ENCODE measurements at places on chromosomes 16 and 17.

DNA sequence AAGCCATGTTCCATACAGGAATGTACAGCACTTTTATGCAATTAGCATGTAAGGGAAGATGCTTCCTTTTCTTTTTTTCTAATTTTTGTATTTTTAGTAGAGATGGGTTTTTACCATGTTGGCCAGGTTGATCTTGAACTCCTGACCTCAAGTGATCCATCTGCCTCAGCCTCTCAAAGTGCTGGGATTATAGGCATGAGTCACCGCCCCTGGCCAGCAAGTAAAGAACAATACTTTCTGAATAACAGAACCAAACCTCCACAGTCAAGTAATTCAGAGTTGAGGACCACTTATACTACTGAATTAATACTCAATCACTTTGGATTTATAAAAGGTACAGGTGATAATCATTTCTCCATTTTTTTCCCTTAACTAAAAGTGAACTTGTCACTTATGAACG, 13.0 kb downstream of the C16orf87 start:
- no peak for DNase-seq

- no peak for DNase-seq
Measured at GRCh38 chr16:88830258-88830657, 18.5 kb upstream of the APRT start.

DNA sequence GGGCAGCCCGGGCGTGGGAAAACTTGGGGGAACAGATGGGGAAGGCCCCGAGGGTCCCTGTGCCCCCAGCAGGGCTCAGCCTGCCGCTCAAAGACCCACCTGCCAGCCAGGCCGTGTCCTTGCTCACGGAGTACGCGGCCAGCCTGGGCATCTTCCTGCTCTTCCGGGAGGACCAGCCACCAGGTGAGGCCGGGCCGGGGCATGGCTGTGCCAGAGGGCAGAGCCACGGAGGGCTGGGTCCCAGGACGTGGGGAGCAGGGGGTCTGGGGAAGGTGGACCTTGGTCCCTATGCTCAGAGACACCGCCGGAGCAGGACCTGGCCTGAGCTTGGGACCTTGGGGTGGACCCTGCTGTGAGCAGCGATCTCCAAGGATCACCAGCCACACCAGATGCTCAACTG, 509 bp downstream of the ADAD2 start:
- DNase-seq = no peak

DNA sequence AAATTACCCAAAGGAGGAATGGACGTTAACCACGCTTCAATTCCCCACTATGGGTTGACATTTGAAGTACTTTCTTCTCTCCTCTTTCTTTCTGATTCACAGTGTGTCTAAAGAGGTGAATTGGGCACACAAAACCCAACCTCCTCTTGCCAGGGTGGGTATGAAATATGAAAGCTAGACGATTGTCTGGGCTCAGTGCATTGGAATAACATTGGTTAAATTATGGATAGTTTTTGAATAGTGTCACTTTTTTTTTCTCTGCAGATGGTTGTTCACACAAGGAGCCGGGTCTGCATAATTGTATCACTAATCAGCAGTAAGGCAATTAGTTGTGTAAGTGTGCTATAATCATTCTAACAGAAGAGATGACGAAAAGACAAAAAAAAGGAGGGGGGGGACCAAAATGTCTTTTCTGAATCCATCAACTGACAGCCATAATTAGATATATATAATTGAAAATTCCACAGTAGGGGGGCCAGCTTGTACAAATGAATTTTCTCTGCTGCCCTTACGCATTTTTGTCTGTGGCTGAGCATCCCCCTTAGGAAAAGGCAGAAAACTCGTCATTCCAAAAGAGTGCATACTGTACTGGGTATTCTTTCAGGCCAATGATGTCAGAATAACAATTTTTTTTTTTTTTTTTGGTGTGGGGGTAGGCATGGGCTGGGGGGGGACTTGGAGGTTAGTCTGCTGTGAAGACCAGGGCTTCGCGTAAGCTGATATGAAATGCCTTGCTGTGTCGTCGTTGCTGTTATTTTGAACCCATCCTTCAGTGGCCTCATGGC, 307.5 kb upstream of the SALL1 start:
- no peak for DNase-seq

DNA sequence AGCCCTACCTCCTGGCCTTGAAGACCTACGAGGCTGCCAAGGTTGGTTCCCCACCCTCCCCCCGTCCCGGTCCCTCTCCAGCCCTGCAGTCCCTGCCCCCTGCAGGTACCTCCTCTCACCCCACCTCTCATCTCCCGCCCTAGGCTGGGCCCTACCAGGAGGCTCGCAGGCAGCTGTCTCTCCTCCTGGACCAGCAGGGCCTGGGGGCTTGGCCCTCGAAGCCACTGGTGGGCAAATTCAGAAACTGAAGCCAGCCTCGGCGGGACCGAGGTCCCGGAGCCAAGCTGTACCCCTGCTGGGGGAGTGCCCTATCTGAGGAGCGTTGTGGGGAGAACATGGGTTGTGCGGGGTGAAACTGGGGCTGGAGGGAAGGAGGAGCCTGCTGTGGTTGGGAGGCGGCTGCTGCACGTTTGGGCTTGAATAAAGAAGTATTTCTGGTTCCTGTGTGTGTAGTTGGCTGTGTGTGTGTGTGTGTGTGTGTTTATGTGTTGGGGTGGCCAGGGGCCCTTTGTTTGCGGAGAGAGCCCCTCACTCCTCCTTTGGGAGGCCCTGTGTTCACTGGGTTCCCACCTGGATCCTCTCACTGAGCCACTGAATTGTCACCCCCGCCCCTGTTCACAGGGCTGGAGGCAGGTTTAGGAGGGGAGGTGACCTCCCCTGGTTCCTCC, 5.9 kb downstream of the ADAD2 start:
- DNase-seq = no peak

- DNase-seq = no peak
Measured at GRCh38 chr17:70017941-70018340, 57.1 kb upstream of the KCNJ16 start.

GRCh38 chr17:57665696-57666095, 79.4 kb downstream of the CCDC182 start:
- DNase-seq = no peak

GRCh38 chr17:50538549-50539410, 6.2 kb downstream of the EPN3 start:
- DNase-seq = no peak

- DNase-seq = no peak
Measured at GRCh38 chr16:3389663-3390338, 11.0 kb downstream of the ZSCAN32 start.

DNA sequence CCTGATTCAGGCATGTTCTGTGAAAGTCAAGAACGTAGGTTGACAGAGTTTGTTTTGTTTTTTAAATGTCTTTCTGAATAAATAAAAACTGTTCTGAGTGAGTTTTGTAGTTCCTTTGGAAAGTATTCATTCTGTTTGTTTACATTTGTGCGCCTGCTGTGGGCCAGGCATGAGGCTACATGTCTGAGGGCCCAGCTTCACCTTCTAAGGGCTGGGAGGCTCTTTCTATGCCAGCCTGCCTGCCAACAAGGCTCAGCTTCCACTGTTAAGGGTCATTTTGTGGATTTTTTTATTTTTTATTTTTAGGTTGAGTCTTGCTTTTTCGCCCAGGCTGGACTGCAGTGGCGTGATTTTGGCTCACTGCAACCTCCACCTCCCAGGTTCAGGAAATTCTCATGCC, 6.1 kb downstream of the WWOX start:
- no peak for DNase-seq

DNA sequence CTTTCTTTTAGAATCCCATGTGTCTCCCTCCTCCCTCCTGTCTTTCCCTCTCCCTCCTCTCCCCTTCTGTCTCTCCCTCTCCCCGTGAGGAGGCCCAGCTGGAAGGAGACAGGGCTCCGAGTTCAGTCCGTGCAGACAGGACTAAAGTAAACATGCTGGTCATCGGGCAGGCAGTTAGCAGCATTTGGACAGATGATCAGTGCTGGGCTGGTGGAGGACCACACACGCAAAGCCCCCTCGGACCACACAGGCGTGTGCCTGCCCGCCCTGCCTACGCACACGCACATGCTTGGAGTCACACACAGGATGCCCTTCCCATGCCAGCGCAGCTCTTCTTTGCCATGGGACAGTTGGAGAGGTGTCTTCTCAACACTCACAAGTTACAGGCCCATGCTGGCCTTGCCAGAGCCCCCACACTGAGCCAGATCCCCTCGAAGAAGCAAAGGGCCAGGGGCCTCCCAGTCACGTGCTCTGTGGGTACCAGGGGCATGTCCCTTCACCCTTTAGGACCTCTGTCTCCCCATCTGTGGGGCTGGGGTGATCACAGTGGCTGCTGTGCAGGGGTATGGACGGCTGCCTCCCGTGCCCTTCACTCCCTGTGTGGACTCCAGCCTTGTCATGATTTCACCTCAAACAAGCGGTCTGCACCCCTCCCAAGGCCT, 215.7 kb upstream of the FOXF1 start:
- peak; percentile 91 for DNase-seq

- DNase-seq = no peak
Measured at GRCh38 chr16:764184-764750, 3.7 kb downstream of the MSLN start.

- DNase-seq = no peak
Measured at GRCh38 chr17:61657338-61657737, 66.3 kb upstream of the NACA2 start.

DNA sequence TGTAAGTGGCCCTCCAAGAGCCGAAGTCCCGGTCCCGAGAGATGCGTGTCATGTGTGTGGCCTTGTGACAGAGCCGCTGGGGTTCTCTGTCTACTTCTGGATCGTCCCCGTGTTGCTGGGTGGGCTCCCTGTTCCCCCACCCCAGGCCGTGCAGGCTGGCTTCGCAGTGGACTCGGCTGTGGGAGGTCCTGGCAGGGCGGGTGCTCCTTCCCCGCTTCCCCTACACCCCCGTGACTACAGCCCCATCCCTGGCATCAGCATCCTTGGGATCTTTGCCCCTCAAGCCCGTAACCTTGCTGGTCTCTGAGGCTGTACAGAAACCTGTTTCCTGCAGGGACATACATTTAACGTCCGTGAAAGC, 136.3 kb downstream of the BANP start:
- DNase-seq = no peak

- no peak for DNase-seq
Measured at GRCh38 chr17:39605492-39606433, 2.0 kb downstream of the NEUROD2 start.
